ENCODE measurements at places on chromosomes 6 and 20.
A peak's percentile ranks its signal among the peaks of the same experiment; 100 is the strongest.

- DNase-seq = no peak
Observed at GRCh38 chr6:72132851-72133250, 246.5 kb downstream of the RIMS1 start.

DNA sequence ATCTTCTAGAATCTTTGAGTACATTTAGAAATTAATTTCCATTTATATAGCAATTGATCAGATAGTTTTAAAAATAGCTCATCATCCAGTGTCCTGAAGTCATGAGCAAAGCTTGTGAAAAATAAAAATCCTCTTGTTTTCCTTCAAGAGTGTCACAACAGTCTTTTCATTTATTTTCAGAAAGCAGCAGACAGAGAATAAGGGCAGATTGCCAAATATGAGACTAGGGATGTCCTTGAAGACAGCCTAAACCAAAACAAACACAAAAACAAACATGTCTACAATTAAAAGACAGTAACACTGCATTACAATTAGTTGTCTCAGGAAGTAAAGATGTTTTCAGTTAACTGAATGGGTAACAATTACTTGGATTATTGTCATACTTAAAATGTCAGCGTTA, 682.8 kb downstream of the TFAP2A start:
- no peak for DNase-seq

DNA sequence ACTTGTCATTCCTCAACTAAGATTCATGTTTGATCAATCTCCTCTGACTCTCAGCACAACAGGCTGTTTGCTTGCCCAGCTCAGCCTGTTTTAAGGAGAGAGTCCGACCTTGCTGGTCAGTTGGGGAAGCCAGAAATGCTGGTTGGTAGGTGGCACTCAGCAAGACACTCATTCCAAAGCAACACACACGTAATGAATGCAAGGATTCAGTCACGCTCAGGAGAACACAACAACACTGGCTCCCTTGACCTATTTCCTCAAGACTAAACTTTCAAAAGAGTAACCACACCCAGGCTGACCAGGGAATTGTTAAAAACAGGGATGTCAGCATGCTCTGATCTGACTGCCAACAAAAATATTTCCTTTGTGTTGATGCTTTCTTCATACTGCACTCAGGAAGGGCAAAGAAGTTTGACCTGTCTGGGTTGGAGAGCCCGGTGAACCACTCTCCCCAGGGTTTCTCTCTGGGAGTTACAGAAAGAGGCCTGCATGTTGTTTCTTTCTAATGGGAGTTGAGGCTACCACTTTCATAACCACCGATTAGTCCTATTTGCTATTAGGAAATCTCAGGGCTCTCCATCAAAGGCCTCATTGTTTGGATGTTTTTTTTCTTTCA, 25.6 kb upstream of the PREP start:
- DNase-seq = peak; percentile 66

DNA sequence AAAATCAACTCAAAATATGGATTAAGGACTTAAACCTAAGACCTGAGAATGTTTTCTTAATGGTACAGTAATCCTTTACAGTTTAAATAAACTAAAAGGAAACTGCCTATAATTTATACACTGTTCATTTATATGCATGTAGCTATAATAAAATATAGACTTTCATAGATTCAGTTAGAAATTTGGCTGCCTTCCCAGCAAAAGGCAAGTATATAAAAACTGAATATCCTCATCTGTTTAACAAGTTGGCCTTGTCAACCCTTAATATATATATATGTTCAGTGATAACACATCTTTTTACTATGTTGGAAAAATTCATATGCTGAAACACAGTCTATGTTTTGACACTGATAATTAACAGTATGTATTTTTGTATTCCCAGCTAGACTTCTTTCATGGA, 123.1 kb downstream of the GRIK2 start:
- DNase-seq = no peak

GRCh38 chr6:140548366-140548765, 1173.9 kb upstream of the CITED2 start:
- no peak for DNase-seq

GRCh38 chr6:43990627-43991619, 136.3 kb downstream of the MRPL14 start:
- peak; percentile 87 for DNase-seq

GRCh38 chr6:3888153-3888957, 39.2 kb downstream of the FAM50B start:
- DNase-seq = no peak

GRCh38 chr20:47230811-47231256, 125.7 kb downstream of the ZMYND8 start:
- no peak for DNase-seq

DNA sequence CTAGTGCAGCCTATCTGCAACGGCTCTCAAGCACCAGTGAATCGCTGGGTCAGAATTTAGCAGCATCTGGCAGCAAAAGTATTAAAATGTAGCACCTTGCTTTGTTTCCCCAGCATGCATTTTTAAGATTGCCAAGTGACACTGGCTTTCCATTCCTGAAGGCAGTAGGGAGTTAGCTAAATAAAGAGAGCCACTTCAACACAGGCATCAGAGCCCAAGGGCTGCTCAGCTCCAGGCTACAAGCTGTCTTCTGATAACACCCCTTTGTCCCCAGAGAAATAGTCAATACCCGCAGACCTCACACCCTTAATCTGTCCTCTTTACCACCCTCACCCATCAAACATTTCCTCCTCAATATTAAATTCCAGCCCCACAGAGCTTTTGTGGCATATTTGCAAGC, 19.7 kb upstream of the MDFI start:
- no peak for DNase-seq

GRCh38 chr6:108211671-108212070, 45.8 kb downstream of the NR2E1 start:
- DNase-seq = no peak

DNA sequence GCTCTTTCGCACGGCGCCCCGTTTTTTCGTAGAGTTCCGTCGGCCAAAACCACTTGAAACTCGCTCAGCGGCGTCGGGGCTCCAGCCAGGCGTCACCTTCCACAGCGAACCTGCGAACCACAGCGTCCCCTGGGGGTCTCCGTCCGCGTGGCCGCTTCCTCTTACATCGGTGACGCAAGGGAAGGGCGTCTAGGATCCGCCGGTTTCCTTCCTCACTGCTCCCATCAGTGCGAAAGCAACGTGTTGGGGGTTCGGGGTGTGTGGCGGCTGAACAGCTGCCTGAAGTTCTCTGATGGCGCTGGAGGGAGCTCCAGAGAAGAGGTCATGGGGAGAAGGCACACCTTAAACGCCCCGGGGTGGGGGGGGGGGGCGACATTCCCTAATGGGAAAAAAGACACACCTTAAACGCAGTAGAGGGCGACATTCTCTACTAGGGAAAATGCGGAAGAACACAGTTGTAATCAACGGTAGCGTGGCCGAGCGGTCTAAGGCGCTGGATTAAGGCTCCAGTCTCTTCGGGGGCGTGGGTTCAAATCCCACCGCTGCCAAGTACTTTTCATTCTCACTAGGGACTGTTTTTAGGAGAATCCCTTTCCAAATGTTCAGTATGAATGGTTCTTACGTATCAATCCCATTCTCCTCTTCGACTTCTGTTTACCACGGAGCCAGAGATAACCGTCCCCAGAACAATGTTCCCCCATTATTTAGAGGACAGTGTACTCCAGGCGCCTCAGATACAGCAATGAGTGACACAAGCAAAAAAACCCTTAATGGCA, 16.4 kb downstream of the ZNF311 start:
- no peak for DNase-seq

DNA sequence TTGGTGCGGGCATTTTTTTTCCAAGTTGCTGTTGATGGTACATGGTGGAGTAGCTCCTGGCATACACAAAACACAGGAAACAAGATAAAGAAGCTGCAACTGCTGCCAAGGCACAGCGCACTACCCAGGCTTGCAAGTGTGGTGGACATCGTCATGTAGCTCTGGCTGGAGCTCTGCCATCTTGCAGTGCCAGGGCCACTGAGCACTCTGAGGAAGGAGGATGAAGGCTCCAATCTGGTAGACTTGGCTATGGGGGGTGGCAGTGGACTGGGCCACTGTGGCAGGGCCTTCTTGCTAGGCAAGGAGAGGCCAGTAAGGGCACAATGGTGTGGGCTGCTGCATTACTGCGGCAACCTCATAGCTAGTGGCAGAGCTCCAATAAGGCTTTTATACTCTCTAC, 263.5 kb downstream of the CENPW start:
- no peak for DNase-seq

DNA sequence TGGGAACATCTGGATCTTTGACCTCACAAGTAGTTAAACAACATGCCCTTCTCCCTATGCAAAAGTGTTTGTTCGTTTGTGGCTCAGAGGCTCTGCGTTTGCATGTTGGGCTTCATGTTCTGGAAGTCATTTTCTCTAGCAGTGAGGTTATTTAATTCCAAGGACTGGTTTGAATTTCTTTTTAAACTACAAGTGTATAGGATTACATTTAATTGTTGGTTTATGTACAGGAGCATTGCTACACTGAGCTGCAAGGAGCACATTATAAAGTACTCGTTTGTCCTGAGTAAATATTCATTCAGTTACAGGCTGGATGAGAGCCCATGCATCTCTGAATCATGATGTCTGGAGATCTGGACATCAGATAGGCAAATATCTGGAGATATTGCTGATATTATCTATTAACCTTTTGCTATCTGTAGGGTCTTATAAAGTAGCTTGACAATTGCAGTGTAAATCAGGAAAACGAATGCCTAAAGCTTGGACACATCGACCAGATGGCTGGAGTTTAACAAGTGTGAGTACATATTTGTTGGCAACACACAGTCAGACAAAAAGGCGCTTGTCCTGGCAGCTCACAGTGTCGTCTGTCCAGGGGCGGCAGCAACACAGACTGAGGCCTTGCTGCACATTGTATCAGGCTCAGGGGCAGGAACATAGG, 84.6 kb downstream of the PDE7B start:
- peak; percentile 7 for DNase-seq

- no peak for DNase-seq
Observed at GRCh38 chr6:55916188-55916587, 40.8 kb upstream of the BMP5 start.

DNA sequence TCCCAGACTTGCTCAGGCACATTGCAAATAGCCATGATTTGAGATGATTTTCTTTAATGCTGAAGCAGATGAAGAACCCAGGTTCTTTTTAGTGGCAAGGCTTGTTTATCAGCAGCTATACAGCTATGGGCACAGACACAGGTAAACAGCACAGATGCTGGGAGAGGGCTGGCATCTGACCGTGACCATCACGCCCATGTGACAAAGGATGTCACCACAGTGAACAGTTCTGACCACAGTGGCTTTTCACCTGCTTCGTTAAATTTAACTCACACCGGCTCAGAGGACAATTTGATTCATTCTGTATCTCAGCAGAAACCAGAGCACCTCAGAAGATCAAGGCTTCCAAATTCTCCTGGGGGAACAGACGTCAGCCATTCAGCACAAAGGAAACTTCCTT, 142.6 kb downstream of the CDH26 start:
- no peak for DNase-seq

GRCh38 chr20:48932375-48932941, 10.9 kb downstream of the ARFGEF2 start:
- peak; percentile 90 for DNase-seq

GRCh38 chr6:72418495-72418894, 203.4 kb upstream of the KCNQ5 start:
- DNase-seq = peak; percentile 6

- no peak for DNase-seq
Observed at GRCh38 chr6:15460110-15460727, 202.6 kb downstream of the DTNBP1 start.

DNA sequence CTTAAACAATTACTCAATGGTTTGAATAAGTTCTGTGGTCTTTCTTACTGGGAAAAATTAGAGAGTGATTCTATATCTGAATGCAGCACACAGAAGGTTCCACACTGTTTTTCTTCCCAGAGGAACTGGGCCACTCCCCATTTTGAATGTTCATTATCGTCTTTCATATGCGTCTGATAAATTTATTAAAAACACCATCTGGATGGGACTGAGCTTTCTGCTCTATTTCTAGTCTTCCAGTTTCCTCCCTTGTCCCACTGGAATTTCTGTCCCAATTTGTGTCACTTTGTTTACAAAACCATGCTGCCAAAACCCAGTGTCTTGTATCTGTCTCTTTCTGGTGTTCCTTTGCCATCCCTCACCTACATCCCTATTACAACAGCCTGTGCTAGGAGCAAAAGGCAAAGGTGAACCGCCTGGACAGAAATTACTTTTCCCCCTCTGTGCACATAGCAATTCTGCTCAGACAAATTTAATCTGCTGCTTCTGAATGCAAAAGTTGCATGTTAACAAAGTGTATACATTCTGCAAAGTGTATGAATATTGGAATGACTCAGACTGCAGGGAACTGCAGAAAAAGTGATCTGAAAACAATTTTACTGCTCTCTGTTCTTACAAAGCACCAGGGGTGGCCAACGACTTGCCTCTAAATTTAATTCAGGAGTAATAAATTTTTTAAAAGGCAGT, 333.6 kb downstream of the BTBD9 start:
- no peak for DNase-seq

DNA sequence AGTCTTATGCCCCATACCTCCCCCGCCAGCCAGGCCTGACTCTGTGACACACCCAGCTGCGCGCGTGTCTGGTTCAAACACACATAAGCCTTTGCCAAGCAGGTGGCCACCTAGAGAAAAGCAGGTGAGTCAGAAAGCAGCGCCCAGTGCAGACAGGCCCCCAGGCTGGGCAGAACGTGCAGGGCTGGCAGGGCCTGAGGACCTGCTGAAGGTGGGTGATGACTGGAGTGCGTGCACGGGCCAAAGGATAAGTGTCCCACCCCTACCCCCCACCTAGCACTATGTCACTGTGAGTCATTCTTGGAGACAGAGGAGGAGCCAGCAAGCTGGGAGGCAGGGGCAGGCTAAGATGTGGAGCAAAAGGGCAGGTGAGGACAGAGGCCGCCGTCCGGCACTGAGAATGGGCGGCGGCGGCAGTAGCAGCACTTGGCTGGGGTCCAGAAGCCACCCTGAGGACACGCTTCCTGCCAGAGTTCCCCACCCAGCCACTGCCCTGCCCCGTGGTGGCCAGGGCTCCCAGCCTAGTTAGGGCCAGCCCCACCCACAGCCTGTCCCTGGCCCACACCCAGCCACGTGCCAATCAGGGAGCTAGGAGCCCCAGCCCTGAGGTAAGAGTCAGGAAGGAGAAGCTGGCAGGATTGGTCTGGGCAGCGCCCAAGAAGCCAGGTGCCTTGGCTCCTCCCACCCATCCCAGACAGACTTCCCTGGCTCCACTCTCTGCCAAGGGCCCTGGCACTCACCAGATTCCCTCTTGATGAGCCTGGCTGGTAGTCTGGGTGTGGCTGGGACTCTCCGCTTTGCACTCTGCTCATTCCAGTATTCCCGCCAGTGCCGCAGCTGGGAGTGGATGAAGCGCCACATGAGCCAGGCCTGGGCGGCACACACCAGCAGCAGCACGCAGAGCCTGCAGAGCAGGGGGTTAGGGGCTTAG, 72.7 kb downstream of the TRAM2 start:
- peak; percentile 99 for DNase-seq

DNA sequence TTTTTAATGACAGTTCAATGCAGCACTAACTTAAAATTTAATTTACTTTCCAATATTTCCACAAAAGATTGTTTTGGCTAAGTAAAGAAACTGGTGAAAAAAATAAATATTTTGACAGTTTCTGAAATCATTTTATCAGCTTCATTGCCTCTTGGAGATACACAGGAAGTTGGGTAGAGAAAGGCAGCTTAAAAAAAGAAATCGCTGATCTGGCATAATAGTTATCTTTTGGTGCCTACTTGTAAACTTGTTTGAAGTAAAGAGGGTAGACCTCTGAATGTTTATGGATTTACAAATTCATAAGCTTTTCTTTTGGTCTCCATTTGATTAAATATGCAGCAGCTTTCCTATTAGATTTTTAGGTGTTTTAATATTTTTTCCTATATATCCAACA, 103.4 kb downstream of the RTN4IP1 start:
- no peak for DNase-seq
